ENCODE measurements at places on chromosomes 5 and 9. TPM values are rescaled to one million over a fixed set of nuclear protein-coding genes. Genes with fewer than 3 reads are reported as not detected.

IFNA17 gene
- total RNA-seq = not detected

HSPB3 gene
- total RNA-seq = not detected

GFI1B gene
- 0.15 TPM for total RNA-seq

RELL2 gene
- 3.8 TPM for total RNA-seq

ADCY2 gene
- total RNA-seq = not detected

LCN2 gene
- 3.3 TPM for total RNA-seq

All from A549 treated with DMSO at 1 μM for 4 hours (cell line).